ENCODE measurements at places on chromosomes 13 and 19.

- no peak for DNase-seq
Measured at GRCh38 chr19:19031891-19032290, 1.4 kb downstream of the SUGP2 start.

- DNase-seq: no peak
Measured at GRCh38 chr19:18418029-18418482, 1.1 kb upstream of the SSBP4 start.

- no peak for DNase-seq
Measured at GRCh38 chr13:110625771-110626321, 10.5 kb downstream of the NAXD start.

GRCh38 chr13:45784755-45785675 lies 66.5 kb downstream of the SIAH3 start:
- no peak for DNase-seq

GRCh38 chr19:46239193-46240024 lies 9.9 kb downstream of the IGFL1 start:
- DNase-seq: no peak

GRCh38 chr13:112986946-112987681 lies 18.1 kb downstream of the MCF2L start:
- no peak for DNase-seq
